HCT116 (cell line): ENCODE measurements at places on chromosomes 6 and 20.
A peak's percentile ranks its signal among the peaks of the same experiment; 100 is the strongest.

- no peak for DNase-seq
Measured at GRCh38 chr20:19692100-19692499, 66.0 kb upstream of the RIN2 start.

DNA sequence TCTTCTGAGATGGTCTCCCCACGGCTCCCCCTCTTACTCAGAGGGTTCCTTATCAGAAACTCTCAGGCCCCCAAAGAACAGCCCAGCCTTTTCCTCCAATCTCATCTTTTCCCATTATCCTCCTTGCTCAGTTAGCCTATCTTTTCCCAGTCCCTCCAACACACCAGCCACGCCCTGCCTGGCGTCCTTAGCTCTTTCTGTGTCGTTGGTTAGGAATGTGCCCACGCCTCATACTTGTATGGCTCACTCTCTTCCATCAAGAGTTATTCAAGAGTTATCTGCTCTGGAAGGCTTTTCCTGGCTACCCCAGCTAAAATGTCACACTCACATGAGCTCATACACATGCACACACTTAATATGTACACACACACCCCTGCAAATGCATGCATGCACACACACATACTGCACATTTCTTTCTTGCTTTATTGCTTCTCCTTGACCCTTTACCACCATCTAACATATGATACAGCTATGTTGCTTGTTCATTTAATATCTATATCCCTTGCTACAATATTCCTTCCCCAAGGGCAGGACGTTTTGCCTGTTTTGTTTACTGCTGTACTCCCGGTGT is 37.6 kb downstream of the SLC2A10 start:
- peak; percentile 28 for DNase-seq

DNA sequence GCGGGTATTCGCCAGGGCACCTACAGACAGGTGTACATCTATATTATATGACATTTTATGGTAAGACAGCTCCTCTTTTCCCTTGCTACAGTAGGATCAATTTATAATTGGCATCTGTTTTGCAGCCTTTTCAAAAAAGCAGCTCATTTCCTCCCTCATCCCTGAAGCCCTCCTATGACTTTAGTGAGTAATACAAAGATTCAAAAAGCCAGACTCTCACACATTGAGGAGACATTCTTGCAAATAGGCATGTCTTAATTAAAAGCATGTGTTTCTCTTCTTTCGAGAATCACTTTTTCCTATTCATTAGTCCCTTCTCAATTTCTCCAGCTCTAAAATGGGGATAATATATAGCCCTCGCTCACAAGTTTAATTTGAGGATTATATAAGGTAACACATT is 283.4 kb downstream of the TBC1D7 start:
- DNase-seq = no peak

DNA sequence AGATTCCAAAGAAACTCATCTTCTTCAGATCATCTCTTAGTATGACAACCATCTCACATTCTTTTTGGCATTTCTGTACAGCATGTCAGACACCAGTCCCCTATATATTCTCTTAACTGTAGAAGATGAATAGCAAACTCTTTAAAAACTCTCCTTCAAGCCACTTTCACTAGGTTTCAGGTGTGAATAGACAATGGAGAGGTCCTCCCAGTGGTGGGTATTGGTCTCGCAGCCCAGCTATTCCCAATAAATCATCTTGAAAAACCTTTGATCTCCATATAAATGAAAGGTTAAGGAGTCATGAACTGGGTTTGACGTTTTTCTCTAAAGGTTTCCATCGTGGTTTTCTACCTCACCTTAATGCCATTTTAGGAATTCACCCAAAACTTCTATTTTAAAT is 180.0 kb downstream of the GJA1 start:
- peak; percentile 18 for DNase-seq

DNA sequence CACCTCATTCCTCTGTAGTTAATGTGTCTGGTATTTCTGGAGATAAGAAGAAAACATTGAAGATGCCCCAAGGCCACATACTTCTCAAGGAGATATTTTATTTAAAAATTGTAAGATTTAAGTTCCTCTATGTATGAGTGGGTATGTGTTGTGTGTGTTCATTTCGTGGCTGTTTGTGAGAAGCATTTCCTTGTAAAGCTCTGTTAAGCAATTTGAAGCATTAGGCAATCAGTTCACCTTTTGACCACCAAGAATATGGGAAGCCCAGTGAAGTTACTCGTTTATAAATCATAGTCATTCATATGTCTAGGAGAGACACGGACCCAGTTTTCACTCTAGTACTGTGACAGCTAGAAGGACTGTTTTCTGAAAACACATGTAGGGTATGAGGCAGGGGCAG is 717.6 kb upstream of the MAP3K7 start:
- no peak for DNase-seq

GRCh38 chr6:168721571-168721970 is 280.6 kb downstream of the SMOC2 start:
- no peak for DNase-seq

DNA sequence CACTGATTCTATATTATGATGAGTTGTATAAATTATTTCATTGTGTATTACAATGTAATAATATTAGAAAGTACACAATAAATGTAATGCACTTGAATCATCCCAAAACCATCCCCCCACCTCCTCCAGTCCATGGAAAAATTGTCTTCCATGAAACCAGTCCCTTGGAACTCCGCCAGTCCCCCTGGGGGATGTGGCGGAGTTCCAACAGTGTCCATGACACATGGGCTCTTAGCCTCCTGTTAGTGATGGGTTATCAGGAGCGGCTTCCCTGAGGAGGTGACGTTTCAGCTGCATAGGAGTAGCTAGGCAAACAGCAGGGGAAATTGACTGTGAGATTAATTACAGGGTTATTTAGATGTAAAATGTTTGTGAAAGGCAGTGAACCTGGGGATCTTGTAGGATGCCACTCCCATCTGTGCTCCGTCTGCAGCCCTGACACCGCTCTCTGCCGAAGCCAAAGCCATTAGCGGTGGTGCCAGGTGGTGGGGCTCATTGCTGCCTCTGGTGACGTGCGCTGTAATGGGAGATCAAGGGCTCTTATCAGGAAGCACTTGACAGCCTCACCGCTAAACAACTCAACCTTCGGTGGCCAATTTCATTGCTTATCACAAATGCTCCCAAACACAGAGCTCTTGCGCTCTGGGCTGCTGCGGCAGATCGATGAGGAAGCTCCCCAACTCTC is 81.6 kb upstream of the MC3R start:
- DNase-seq = no peak

GRCh38 chr6:35980991-35981645 is 43.3 kb downstream of the SLC26A8 start:
- no peak for DNase-seq

DNA sequence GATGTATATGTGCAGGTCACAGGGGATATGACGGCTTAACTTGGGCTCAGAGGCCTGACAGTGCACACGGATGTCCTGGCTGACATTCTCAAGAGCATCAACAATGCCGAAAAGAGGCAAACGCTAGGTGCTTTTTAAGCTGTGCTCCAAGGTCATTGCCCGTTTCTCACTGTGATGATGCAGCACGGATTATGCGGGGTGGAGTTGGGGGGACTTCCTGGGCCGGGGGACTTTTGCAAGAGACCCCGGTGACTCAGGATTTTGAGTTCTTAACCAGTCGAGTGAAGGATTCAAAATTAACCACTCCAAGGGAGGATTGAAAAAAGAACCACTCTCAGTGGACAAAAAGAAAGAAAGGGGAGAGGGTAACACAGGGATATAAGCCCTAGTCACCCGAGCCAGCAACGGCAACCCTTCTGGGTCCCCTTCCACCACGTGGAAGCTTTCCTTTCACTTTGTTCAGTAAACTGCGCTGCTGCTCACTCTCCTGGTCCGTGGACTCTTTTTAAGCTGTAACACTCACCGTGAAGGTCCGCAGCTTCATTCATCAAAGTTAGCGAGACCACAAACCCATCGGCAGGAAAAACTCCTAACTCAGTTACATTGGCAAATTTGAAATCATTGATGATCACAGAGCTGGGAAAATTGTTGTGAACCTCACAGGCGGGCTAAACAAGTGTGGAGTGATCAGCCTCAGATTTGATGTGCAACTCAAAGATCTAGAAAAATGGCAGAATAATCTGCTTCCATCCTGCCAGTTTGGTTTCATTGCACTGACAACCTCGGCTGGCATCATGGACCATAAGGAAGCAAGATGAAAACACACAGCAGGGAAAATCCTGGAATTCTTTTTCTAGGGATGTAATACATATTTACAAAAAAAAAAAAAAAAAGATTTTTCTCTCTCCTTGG is 199.3 kb downstream of the ARID1B start:
- no peak for DNase-seq

DNA sequence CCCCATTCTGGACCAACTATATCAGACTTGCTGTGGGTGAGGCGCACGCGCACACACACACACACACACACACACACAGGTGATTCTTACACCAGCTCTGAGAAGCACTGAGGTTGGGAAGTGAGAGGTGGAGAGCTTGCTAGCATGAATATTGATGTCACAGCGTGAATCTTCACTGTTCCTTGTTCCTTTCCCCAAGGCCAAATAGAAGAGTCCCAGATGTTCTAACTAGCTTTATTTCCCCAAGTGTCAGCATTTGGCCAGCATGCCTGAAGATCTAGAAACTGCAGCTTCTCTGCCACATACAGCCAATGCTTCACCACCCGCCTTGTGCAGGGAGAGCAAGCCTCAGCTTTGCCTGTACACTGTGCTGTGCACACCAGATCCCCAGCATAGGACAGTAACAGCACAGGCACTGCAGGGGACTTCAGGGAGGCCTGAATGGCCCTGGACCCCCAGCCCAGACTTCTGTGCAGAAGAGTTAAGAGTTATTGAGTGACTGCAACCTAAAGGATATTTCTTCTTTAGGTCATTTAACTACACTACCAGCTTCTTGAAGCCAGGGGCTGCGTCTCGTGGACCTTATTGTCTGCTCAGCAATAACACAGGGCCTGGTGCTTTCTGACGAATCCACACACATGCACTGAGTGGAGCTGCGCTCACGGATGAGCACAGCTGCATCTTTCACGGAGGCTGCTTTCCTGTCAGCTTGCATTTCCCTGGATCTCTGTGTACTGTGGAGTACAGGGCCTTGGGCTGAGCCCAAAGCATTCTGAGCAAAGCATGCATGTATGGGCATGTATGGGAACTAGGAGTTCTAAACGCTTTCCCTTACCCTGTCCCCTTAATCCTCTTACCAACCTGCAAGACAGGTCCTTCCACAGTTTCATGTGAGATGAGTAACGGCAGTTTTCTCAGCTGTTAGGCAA is 13.9 kb upstream of the CD93 start:
- no peak for DNase-seq

- no peak for DNase-seq
Measured at GRCh38 chr6:137776786-137777686, 90.0 kb upstream of the TNFAIP3 start.

DNA sequence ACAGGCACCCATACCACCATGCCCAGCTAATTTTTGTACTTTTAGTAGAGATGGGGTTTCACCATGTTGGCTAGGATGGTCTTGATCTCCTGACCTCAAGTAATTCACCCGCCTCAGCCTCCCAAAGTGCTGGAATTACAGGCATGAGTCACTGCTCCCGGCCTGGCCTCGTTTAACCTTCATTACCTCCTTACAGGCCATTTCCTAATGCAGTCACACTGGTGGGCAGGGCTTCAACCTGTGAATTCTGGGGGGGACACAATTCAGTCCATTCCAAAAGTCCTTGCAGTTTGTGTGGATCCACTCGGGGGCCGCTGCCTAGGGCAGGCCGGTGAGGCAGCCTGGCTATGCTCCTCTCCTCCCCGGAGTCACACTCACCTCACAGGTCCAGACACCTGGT is 112.4 kb upstream of the SNX9 start:
- DNase-seq = no peak

- no peak for DNase-seq
Measured at GRCh38 chr6:129866256-129866655, 5.1 kb upstream of the TMEM244 start.

DNA sequence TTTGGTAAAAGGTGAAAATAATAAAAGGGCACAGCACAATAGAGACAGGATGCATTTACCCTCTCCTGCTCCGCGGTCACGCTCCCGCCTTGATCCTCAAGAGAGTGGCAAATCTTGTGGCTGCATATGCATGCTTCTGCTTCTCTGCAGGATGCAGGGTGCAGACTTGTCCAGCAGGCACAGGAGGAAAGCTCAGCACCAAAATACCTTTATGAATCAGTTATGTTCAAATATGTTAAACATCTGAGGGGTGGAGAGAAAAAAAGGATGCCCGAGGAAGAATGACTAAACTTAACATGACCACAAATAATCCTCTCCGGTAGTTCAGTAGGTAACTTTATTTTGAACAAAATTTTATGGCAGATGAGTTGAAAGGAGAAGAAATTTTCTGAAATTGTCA is 366.1 kb upstream of the SOX4 start:
- no peak for DNase-seq

DNA sequence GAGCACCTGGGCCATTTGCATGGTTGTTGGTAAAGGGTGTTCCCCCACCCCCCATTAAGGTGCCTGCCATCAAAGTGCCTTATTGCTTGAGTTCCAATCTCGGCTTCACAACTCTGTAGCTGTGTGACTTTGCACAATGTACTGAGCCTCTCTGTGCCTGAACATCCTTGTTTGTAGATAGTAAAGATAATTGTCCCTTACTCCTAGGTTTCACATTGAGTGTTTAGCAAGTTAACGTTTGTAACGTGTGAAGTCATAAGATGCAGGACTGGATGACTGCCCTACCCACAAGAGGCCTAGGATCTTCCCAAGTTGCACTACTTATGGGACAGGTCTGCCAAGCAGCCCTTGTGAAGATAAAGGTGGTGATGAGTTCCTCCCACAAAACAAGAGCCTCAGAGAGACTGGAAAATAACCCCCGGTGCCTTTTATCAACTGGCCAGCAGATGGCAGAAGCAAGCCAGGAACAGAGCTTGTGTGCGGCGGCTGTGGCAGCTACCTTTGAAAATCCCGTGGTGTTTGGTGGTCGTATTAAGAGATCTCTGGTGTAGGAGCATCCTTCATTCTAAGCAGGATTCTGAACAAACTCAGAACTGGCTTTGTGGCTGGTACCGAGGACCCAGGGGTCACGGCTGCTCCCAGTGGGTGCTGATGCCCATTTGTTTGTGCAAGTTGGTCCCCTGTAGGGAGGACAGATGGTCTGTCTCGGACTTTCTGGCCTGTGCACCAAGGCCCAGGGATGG is 99.1 kb downstream of the CDH26 start:
- DNase-seq = peak; percentile 36

- DNase-seq = peak; percentile 86
Measured at GRCh38 chr6:3063733-3064700, 4.3 kb upstream of the RIPK1 start.

- DNase-seq = no peak
Measured at GRCh38 chr6:25842526-25842925, 10.7 kb upstream of the SLC17A1 start.

DNA sequence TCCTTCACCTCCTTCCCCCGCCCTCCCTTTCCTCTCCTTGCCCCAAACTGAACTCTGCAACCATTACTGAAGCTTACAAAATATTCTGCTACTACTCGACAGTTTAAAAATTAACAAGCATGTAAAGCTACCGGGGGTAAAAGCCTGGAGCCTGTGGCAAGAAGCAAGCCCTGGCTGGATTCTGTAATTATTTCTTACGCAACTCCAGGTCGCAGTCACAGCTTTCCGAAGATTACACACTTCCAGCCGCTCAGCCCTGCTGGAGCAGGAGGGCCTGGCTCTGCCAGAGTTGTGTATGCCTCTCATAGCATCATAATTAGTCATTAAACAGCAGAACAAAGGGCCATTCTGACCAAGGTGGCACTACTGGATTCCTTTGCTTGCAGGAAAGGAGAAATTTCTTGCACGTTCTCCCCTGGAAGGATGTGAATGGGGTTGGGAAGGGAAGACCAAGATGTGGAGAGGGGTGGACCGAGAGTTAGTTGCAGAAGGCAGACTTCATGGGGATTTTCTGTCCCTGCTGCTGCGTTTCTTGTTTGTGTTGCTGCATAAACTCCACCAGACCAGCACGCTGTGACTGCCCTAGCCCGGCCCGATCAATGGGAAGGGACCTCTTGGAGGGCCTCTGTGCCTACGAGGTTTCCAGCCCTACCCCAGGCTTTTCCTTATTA is 23.6 kb downstream of the FOXQ1 start:
- DNase-seq = peak; percentile 87
